ENCODE measurements at places on chromosomes 3 and 15. TPM values are rescaled to one million over a fixed set of nuclear protein-coding genes. Genes with fewer than 3 reads are reported as not detected.

The TIPARP gene
- 30.0 TPM for total RNA-seq

The RARRES1 gene
- not detected for total RNA-seq

The UBXN7 gene
- 63.7 TPM for total RNA-seq

The PTX3 gene
- total RNA-seq: 0.27 TPM

GRCh38 chr3:28948685-28949084, 332.2 kb upstream of the RBMS3 start:
- H3K27me3 ChIP-seq: peaks cover 7% of the 10 kb centered on the region
- H3K36me3 ChIP-seq: no peaks in the 10 kb centered on the region
- no peaks in the 10 kb centered on the region for H3K4me1 ChIP-seq
- DNase-seq: no peak

DNA sequence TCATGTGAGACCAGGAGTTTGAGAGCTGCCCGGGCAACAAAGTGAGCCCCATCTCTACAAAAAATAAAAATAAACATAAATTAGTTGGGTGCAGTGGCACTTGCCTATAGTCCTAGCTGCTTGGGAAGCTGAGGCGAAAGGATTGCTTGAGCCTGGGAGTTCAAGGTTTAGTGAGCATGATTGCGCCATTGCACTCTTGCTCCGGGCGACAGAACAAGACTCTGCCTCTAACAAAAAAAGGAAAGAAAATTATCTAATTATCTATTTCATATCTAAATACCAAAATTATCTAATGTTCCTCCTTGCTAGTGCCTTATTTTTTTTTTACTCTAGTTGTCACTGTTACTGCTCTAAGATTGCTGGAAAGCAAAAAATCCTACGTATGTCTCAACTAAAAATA, 16.7 kb upstream of the PAK6 start:
- no peak overlapping the region for H3K27ac ChIP-seq
- H3K36me3 ChIP-seq: peaks cover 37% of the 10 kb centered on the region
- no peaks in the 10 kb centered on the region for H3K27me3 ChIP-seq

- DNase-seq: no peak
- no peaks in the 10 kb centered on the region for H3K4me1 ChIP-seq
- H3K27ac ChIP-seq: no peak overlapping the region
- H3K27me3 ChIP-seq: peaks cover 10% of the 10 kb centered on the region
- H3K4me3 ChIP-seq: no peak overlapping the region
- no peaks in the 10 kb centered on the region for H3K36me3 ChIP-seq
Observed at GRCh38 chr3:124318014-124318413, 326.1 kb upstream of the ROPN1 start.

DNA sequence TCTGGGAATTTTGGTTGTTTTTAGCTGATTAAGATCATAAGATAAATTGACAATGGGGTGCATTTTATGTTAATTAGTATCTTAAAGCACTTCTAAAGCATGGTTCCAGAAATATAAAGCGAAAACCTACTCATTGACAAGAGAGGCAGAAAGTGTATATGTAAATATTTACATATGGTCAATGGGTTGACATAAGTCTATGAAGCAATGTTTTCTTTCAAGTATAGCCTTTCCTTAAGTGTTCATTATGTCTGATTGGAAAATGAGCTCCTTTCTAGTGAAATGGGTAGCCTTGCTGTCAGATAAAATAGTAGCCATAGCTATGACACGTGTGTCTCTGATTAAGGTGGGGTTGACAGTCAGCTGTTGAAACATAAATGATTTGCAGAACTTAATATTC, 365.2 kb upstream of the AGTR1 start:
- H3K4me3 ChIP-seq: no peak overlapping the region
- no peaks in the 10 kb centered on the region for H3K4me1 ChIP-seq
- no peaks in the 10 kb centered on the region for H3K27me3 ChIP-seq
- H3K27ac ChIP-seq: no peak overlapping the region
- no peaks in the 10 kb centered on the region for H3K36me3 ChIP-seq

- no peaks in the 10 kb centered on the region for H3K4me1 ChIP-seq
- H3K36me3 ChIP-seq: no peaks in the 10 kb centered on the region
- no peak overlapping the region for H3K27ac ChIP-seq
- H3K4me3 ChIP-seq: no peak overlapping the region
- peaks cover 2% of the 10 kb centered on the region for H3K27me3 ChIP-seq
Observed at GRCh38 chr3:161559177-161559998, 62.8 kb downstream of the OTOL1 start.

- H3K36me3 ChIP-seq: no peaks in the 10 kb centered on the region
- no peak overlapping the region for H3K27ac ChIP-seq
- no peaks in the 10 kb centered on the region for H3K4me1 ChIP-seq
- no peak overlapping the region for H3K4me3 ChIP-seq
Observed at GRCh38 chr3:85524104-85524503, 565.3 kb downstream of the CADM2 start.

All from activated CD8-positive, alpha-beta T cell treated with anti-CD3 and anti-CD28 coated beads for 36 hours (primary cell).